Activated gamma-delta T cell treated with anti-CD3 and anti-CD28 coated beads, Interleukin-2, amount 50 U/mL, for 16 hours (primary cell): ENCODE measurements at places on chromosomes 2 and 18.

GRCh38 chr2:23767876-23768621 lies 158.9 kb downstream of the ATAD2B start:
- DNase-seq, result no peak

DNA sequence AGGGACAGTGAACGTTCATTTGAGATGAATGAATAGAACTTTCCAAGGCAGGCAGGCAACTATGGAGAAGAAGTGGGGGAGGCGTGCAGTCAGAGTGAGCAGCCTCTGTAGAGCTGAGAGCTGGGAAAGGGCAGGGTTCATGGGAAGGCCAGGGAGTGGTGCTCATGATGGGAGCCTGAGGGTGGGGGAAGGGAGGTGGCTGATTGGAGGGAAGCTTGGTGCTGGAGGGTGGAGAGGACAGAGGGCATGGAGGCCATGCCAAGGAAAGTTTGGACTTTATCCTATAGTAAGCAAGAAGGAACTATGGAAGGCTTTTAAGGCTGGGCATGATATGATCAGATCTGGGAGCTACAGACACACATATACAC lies 47.6 kb upstream of the LGALSL start:
- DNase-seq, result no peak

GRCh38 chr2:128474036-128474955 lies 155.6 kb upstream of the HS6ST1 start:
- no peak for DNase-seq

DNA sequence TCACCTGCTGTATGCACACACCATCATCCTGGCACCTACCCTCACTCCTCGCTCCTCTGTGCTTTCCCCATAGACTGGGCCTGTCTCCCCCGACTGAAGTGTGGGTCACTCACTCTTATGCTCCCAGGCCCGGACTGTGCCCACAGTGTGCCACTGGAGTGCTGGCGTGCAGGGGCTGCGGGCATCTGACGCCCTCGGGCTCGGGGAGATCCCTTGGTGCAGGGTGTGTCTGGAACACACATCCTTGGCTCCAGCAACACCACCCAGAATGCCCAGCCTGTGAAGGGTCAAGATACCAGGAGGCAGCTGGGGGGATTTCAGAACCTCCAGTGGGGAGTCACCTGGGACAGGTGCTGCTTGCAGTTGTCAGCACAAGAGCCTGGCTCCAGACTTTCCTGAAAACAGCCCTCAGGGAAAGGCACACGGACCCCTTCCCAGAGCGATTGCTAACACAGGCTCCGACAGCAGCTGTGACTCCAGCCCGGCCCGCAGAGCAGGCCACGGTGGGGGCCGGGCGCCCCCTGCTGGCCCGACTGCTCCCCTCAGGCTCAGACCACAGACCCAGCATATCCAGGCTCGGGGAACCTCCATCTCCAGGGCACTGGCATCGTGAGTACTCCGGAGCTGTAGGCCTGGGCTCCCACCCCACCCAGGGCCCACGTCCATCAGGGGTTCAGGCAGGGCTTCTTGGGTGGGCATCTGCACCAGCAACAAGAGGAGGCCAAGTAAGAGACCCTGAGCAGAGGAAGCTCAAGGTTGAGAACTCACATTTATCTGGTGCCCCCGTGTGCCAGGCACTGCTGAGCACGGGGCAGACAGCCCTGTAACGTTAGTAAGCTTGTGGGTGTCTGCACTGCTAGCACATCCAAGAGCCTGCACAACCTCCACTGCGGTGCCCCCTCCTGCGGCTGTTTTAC lies 8.6 kb downstream of the HS1BP3 start:
- peak; percentile 54 for DNase-seq

- DNase-seq, result no peak
Observed at GRCh38 chr18:51164761-51165281, 32.7 kb downstream of the MEX3C start.

DNA sequence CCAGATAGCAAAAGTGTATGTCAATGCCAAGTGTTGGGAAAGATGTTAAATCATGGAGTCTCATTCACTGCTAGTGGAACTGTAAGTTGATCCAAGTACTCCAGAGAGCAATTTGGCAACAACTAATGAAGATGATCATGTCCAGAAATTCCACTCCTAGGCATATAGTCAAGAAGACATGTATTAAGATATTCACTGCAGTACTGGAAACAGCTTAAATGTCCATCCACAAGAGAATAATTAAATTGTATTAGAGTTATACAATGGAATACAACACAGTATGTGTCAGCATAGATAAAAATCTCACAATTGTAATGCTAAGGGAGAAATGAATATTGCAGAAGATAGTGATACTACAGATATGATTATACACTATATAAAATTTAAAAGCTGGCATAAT lies 15.2 kb upstream of the LBH start:
- DNase-seq, result no peak

DNA sequence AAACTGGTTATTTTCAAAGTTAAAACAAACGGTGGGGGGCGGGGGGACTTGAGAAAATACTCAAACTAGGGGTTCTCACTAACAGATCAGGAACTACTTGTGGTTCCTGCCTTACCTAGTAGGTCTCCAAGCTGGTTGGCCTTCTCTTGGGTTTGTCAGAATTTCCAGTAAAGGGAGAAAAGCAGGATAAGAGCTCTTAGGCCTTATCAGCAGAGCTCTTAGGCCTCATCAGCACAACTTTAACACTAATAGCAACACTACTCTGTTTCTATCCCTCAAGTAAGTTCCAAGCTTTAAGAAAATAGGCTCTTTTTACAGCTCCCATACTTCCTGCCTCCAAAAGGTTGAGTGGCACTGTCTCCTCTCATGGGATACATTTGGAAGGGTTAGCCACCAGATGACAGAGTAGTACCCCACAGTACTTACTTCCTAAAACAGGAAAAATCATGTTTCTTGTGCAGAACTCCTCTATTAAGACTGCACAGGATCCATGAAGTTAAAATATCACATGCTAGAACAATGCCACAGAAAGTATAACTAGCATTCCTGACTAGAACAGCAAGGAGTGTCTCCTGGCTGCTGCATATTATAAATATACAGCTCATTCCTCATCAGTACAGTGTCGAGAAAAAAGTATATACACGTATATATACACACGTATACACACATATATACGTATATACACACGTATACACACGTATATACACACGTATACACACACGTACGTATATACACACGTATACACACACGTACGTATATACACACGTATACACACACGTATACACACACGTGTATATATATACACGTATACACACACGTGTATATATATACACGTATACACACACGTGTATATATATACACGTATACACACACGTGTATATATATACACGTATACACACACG lies 6.1 kb downstream of the FBXO11 start:
- no peak for DNase-seq

DNA sequence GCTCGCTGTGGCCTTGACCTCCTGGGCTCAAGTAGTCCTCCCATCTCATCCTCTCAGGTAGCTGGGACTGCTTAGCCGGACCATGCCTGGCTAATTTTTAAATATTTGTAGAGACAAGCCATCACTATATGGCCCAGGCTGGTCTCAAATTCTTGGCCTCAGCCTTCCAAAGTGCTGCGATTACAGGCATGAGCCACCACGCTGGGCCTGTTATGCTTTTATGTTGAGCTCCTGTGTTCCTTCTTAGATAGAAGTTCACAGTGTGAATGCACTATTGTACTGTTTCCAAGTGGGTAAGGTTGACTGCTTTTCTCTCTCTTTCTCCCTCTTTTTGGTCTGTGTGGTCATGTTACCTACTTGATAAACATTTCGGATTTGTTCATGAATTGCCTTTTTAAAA lies 61.9 kb downstream of the SMCHD1 start:
- DNase-seq, result no peak

- DNase-seq, result no peak
Observed at GRCh38 chr2:151861174-151861573, 33.0 kb upstream of the ARL5A start.

- no peak for DNase-seq
Observed at GRCh38 chr2:29425866-29426265, 310.7 kb downstream of the CLIP4 start.

- no peak for DNase-seq
Observed at GRCh38 chr2:1561811-1562421, 148.7 kb downstream of the TPO start.

GRCh38 chr18:78807668-78808067 lies 171.9 kb upstream of the SALL3 start:
- DNase-seq, result no peak

DNA sequence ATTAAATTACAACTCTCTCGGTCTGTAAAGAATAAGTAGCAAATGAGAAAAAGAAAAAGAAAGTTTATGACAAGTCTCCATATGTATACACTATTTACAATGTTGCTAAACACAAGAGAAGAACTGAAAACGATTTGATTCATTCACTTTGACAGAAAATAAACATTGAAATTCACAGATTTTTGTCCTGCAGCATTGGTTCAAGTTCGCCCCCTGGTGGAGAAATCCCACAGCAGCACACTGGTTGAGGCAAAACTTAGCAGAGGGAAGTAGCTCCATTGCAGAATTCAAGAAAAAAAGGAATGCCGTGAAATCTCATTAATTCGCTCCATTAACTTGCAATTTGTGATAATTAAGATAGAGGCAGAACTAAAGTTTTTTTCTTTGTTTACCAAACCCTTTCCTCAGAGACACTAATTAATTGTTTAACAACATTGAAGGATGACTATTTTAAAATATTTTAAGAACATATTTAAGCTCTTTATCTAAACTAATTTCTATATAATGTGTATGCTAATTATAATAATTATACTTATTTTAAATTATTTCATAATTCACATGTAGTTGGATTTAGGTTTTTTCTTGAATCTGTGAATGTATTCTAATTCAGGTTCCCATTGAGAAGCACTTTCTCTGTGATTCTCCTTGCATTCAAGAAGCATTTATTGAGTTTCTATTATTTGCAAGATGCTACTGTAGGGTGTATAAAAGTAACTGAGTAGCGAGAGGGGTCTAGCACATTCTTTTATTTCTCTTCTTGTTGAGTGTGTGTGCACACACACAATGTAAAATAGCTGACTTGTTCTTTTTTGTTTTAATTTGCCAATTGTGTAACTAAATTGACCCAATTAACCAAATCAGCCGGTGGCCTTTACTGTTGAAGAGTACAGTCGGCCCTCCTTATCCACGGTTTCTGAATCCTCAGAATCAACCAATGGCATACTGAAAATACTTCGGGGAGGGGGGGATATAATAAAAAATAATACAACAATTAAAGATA lies 74.1 kb downstream of the COL4A3 start:
- peak; percentile 36 for DNase-seq

DNA sequence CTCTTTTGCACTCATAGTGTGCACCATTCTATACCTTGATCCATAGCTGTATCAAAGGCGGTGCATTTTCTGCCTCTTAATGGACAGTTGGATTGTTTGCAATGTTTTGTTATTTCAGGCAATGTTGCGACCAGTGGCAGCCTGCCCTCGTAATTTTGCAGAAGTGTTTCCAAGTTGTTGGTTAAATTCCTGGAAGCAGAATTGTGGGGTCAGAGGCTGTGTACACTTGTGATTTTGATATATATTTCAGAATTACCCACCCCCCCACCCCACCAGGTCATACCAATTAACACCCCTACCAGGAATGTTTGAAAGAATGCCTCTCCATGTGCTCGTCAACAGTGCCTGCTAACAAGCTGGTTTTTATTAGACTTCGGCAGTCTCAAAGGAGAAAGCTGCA lies 32.4 kb upstream of the IL1R1 start:
- DNase-seq, result no peak

- DNase-seq, result no peak
Observed at GRCh38 chr2:201490291-201490690, 38.8 kb downstream of the STRADB start.

GRCh38 chr2:222860740-222861410 lies at the start of gene ACSL3:
Gene ACSL3 (plus strand): TSS chr2:222861036. CDS start chr2:222908773, 47,737 bp downstream.
- DNase-seq, result peak; percentile 85

GRCh38 chr2:217851191-217852020 lies 151.4 kb downstream of the TNS1 start:
- DNase-seq, result no peak

DNA sequence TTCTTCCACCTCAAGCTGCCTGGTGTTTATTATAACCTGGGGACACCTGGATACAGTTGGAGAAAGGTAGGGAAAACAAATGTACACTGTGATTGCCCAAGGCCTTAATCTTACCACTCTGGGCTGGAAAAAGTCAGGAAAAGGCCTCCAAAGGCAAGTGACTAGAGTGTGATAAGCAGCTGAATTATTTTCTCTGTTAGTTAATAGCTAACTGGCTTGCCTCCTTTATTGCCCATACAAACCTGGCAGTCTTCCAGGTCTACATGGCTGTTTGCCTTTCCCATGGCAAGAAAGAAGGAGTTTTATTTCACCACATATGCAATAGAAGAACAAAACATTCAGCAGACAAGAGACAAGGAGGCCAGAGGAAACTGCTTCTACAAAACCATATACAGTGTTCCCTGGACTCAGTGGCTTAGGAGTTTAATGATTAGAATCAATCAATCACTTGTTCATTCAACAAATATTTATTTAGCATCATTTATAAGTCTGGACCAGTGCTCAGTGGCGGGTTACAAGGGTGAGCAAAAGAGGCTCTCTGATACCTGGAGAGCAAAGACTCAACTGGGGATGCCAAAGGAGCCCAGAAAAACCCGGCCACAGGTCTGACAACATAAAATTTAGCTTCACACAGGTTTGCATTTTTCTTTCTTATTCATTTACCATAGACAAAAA lies 27.5 kb upstream of the SUCLG1 start:
- no peak for DNase-seq

DNA sequence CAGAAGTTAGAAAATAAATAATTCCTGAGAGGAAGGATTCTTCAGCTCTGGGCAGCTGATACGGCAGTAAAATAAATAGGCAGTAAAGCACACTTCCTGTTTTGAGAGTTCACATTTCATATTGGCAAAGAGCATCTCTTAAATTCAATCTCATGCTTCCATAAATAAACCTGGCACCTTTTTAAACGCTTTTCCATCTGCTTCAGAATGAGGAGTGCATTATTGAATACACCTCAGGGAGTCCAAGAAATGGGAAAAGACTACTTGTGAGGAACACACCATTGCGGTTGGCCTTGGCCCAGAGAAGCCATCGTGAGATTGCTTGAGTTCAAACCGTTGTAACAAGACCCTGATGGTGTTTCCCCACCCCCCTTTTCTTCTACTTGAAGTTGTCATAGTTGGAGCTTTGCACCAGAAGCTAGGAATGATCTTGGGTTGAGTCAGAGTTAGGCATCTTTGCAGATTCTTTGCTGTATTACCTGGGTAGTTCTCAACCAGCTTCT lies 123.9 kb downstream of the RDH14 start:
- DNase-seq, result no peak
